Stimulated activated CD4-positive, alpha-beta T cell treated with anti-CD3 and anti-CD28 coated beads, Interleukin-1b, Interleukin-23, amount 100 ng/mL, for 24 hours (primary cell): ENCODE measurements at places on chromosomes 5 and 9.

- DNase-seq: no peak
Measured at GRCh38 chr9:32294106-32294505, 90.3 kb upstream of the ACO1 start.

DNA sequence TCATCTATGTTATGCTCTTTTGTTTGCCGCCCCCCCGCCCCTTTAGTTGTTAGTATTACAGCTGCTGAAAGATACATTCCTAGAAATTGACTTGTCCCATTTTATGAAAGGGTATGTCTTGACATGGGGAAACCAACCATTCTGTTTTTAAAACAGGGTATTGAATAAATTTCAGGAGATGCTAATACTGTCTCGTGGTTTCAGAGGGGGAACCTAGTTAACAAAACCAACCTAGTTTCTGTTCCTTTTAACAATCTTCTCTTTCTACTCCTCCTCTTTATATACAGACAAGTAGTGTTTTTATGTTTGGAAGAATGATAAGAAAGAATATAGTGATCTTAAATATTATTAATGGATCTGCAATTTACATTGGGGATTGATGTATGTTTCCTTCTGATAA lies 3.5 kb downstream of the PIP5K1B start:
- no peak for DNase-seq

- no peak for DNase-seq
Measured at GRCh38 chr5:2685651-2686272, 65.7 kb downstream of the IRX2 start.

- no peak for DNase-seq
Measured at GRCh38 chr9:127886401-127886972, 9.0 kb upstream of the AK1 start.

DNA sequence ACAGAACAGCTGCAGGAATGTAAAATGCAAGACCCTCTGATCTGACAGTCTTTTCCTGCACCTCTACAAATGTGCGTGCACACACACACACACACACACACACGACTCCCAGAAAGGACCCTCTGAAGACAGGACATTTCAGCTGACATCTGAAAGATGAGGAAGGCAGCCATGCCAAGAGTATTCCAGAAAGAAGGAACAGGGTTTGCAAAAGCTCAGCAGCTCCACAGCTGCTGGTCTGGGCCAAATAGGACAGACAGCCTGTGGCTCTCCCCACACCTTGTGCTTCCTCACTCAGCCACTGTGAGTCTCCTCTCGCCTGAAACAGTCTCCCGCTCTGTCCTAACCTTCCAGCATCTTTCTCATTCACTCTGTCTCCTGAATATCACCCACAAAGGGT lies 189.0 kb downstream of the PALM2AKAP2 start:
- DNase-seq: no peak

DNA sequence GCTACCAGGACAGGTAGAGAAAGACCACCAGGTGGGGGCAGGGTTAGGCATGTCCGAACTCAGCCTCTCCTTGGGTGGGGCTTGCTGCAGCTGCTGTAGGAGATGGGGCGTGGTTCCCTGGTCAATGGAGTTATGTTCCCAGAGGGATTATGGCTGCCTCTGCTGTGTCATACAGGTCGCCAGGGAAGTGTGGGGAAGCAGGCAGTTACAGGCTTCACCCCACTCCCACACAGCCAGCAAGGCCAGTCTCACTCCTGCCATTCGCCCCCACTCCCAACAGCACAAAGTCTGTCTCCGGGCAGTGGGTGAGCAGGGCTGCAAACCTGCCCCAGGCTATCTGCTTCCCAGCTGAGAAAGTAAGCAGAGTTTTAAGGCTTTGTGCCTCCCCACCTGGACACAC lies 20.0 kb upstream of the CEP72 start:
- no peak for DNase-seq

DNA sequence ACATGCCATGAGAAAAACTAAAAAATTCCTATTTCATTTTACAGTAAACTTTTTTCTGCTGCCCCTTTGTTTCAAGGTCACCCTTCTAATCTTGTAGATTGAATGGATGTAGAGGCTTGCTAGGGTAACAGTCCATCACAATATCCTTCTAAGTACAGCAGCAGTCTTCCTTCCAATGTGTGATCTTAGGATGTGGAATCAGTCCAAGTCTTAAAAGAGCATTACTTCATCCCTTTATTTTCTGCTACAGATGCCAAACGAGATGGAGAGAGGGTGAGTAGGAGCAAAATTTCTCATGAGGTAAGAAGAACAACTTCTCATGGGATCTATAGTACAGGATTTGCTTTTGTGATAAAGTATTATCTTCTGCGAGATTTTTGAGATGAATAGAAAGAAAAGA lies 704 bp upstream of the IL33 start:
- no peak for DNase-seq

DNA sequence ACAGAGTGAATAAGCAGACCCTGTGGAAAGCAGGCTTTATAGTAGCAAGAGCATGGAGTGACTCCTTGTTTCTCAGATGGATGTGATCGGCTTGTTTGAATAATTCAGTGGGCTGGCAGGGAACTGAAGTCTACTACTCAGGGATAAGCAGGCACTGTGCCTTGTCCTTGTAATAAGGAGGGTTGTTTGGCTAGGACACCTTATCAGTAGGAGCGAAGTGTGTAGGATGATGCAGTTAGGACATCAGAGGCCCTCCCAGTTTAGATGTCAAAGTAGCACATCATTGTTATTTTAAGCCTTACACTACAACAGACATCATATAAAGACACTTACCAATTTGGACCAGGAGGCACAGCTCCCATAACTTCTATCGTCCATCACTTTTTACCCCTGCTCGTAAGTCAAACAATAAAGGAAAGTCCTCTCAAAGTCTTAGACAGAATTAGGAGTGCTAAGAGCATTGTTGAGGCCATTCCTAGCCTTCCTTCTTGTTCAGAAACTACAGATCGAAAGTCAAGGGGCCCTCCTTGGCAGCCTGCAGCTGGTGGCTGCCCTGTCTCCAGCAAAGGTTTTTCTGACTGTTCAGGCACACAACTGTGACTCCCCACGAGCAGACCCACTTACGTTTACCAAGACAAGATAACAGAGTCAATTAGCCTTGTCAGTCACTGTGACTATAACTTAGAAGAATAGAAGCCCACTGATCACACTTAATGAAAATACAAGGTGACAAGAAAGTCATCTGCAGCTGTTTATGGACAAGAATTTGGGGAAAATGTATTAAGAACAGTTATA lies 218.6 kb downstream of the SNX18 start:
- no peak for DNase-seq

DNA sequence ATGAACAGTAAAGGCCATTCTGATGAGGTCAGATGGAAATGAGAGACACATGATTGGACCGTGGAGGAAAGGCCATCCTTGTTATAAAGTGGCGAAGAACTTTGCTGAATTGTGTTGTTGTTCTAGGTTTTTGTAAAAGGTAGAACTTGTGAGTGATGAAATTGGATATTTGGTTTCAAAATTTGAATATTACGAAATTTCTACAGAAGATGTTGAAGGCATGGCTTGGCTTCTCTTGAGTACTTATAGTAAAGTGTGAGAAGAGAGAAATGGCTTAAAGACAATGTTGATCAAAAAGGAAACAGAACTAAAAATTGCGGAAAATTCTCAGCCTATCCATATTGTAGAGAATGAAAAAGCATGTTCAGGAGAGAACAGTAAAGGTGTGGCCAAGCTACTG lies 166.6 kb upstream of the S1PR3 start:
- no peak for DNase-seq

DNA sequence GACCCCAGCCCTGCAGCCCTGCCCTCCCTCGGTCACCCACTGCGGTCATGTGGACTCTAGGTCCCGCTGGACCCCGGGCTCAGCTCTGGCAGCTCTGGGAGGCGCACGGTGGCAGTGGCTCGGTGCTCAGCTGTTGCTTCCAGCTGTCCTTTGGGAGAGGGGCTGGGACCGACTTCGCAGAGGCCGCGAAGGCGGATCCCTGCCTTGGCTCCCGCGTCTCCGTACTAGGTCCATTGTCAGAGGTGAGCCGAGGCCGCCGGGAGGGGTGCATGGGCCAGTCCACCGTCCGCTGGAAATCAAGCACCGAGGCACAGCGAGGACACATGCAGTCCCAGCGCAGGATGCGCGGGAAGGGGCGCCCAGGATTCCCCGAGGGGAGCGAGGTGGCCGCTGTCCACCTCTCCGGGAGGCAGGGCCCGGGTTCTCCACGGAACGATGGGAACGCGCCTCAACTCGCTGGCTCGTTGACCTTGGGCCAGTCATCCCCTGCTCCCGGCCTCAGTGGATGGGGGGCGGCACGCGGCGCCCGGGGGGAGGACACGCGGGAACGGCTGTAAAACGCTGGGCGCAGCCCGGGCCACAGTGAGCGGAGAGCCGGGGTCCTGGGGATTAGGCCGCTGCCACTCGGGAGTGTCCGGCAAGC lies 732 bp downstream of the GBGT1 start:
- no peak for DNase-seq

GRCh38 chr5:126360467-126360866 lies 62.7 kb upstream of the GRAMD2B start:
- no peak for DNase-seq

DNA sequence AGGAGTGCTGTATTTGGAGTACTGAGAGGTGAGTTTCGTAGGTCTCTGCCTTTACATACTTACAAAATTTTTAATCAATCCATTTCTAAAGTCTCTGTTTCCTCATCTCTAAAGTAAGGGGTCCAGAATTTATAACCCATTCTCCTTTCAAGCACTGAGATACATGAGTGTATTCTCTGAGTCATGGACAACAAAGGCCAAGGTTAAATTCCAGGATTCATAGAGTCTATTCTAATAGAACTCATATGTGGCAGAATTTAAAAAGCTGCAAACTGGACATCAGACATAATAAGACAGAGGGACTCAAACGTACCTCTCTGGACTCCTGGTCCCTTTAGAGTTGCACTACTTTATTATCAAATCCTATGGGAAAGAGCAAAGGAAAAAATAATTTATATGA lies 112.5 kb upstream of the SLIT3 start:
- no peak for DNase-seq

GRCh38 chr5:142132916-142133315 lies 24.3 kb downstream of the NDFIP1 start:
- DNase-seq: no peak

DNA sequence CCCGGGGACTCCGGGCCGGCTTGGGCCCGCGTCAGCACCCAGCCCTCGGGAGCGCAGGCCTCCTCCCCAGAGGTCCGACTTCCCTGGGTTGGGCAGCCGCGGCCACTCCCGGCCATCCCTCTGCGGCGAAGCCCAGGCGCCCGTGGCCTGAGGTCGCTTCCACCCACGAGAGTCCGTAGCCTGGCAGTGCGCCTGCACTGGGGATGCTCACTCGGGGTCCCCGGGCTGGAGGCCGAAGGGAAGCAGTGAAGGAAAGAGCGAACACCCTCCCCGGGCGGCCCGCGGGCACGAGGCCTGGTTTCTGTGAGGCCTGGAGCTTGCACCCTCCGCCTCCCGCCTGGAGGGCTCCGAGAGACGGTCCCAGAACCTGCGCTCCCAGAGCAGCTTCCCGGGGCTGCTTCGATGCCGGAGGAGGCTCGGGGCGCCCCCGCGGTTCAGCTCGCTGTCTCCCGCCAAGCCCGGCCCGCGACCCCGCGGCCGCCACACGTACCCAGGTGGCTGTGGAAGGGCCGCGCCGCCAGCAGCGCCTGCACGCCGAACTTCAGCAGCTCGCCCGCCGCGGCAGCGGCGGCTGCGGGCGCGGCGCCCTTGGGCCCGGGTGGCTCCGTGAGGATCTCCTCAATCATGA lies 607 bp downstream of the BARX1 start:
- no peak for DNase-seq

DNA sequence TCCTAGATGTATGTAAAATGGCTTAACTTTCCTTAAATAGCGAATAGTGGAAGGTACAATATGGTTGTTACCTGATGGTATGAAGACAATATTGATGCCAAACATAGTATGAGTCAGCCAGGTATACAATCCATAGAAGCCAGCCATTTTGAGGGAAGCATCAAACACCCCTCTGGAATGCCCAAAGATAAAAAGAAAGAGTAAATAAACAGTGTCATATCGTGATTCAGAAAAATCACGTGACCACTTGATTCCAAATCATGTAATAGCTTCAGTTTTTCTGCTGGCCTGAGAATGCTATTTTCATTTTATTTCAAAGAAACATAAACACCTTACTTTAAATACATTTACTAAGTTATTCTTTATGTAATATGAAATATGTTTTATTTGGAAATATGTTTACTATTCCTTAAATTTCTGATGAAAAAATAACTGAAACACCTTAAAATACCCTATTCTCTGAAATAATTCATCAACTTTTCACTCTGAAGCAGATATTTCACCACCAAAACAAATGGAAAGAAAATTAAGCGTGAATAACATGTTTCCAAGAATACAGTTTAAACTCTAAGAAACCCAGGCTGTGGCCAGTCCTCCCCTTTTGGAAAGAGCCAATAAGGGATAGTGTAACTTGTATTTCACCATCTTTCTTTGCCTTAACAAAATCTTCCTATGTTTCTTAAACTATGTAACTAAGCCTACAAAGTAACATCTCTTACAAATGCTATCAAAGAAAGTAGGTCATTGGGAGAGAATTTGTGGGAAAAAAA lies 24.8 kb upstream of the CTNNAL1 start:
- DNase-seq: no peak

DNA sequence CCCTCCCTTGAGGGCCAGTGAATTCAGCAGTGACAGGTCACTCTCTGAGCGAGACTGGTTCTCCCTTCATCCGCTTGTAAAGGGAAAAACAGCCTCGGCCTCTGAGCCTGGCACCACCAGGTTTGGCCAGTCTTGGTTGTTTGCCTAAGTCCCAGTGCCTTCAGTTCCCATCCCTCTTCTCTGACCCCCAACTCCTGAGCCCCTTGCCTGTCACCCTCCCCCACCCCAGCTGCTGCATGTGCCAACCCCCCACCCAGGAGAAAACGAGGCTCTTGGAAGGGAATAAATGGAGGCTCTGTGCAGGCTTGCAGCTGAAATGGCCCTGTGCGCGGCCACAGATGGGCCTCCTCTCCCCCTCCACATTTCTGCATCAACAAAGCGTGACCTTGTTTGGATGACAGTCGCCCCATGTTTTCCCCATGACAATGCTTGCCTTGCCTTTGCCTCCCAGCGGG lies 3.1 kb downstream of the URM1 start:
- no peak for DNase-seq

DNA sequence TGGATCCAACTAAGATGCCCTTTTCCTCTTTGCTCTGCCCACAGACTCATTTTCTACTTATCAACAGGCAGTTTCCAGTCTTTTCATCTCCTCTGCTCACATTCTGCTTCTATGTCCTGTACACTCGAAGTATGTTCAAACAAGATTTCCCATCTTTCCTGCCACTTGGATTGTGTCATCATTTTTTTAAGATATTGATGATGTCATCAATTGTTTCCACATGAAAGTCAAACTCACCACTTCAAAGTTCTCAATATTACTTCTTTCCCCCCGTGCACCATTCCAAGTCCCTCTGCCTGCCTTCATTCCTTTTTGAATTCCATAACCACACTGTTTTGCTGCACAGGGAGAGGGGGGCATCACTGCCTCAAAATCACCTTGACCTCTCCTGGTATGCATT lies 175.0 kb upstream of the RFX3 start:
- DNase-seq: no peak
